ENCODE measurements at places on chromosomes 7 and 10. TPM values are rescaled to one million over a fixed set of nuclear protein-coding genes. Genes with fewer than 3 reads are reported as not detected.
A peak's percentile ranks its signal among the peaks of the same experiment; 100 is the strongest.

Gene MAPK8
- total RNA-seq = 35.7 TPM

Gene TAC1
- 0.62 TPM for total RNA-seq

DNA sequence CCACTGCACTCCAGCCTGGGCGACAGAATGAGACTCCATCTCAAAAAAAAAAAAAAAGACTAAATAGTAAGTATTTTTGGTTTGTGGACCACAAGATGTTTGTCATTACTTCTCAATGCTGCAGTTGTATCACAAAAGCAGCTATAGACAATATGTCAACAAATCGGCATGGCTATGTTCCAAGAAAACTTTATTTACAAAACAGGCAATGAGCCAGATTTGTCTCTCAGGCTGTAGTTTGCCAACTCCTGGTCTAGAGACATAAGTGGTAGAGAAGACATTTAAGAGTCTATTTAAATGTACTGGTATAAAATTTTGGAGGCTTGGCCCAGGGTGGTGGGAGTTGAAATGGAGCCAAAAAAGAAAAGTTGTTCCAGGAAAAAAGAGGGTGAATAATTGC is 185.8 kb downstream of the SORCS1 start:
- no peak for DNase-seq

DNA sequence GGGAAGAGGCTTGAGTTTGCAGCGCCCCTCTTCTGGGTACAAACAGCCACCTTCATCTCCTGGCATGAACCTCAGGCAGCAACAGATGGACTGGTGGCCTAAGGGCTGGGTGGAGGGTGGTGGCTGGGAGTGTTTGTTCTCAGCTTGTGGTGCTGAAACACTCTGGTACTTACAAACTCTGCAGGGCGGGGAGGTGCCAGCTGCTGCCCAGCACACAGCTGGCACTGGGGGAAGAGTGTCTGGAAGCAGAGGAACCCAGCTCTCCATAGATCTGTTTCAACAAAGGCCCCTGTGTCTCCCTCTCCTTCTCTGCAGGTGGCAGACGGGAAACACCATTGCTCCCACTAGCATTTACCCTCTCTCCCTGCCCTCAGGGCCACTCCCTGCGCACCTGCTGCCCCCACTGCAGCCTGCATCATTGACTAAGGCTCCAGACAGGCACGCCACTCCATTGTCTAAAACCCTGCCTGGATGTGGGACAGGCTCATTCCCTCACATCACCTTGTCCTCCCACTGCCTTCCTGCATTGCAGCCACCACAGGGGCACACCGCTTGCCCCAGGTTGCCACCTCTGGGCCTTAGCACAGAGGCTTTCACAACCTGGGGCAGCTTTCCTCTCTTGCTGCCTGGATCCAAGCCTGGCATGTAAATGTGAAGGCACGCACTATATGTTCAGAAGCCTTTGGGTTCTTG is 6.5 kb downstream of the ARHGAP22 start:
- no peak for DNase-seq

- DNase-seq = no peak
Observed at GRCh38 chr10:1778375-1778969, 41.1 kb upstream of the ADARB2 start.

- DNase-seq = no peak
Observed at GRCh38 chr10:94104316-94105000, 110.7 kb downstream of the PLCE1 start.

DNA sequence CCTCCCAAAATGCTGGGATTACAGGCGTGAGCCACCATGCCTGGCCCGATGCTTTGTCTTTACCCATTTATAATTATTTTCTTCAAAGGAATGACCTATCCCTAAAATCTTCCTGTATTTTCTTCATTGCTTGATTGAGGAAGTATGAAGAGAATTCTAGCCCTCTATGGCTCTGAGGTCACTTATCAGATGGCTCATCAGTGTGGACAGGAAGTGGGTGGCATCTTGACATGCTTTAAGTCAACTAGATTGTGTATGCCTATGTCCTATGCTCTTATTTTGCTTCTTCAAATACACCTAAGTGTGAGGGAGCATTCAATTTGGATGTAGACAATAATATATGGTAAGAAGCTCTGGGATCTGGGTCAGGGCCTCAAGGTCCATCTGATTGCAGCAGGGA is 1020.5 kb downstream of the LRMDA start:
- DNase-seq = no peak

Gene SPAG6
- 0.11 TPM for total RNA-seq

- no peak for DNase-seq
Observed at GRCh38 chr10:104406715-104407650, 53.4 kb downstream of the CFAP58 start.

Gene PGAM2
- total RNA-seq = not detected

GRCh38 chr7:79180533-79180932 is 272.9 kb downstream of the MAGI2 start:
- DNase-seq = no peak

- no peak for DNase-seq
Observed at GRCh38 chr10:77424257-77424656, 213.4 kb downstream of the KCNMA1 start.

DNA sequence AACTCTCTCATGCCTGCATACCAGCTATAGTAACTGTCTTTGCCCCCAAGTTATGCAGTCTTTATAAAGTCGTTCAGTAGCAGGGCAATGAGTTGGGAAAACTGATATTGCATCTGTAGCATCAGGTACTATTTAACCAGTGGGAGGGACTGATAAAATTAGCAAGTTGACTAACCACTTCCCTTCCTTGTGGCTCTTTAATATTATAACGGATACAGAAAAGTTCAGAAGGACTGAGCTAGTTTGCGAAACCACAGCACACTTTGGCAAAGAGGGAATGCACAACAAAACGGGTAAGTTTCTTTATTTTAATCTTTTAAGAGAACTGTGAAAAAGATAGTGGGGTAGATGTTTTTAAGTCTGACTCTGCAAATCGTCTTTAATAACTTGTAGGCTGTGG is 205.3 kb upstream of the HDAC9 start:
- DNase-seq = no peak

Gene CUEDC2
- 60.8 TPM for total RNA-seq

DNA sequence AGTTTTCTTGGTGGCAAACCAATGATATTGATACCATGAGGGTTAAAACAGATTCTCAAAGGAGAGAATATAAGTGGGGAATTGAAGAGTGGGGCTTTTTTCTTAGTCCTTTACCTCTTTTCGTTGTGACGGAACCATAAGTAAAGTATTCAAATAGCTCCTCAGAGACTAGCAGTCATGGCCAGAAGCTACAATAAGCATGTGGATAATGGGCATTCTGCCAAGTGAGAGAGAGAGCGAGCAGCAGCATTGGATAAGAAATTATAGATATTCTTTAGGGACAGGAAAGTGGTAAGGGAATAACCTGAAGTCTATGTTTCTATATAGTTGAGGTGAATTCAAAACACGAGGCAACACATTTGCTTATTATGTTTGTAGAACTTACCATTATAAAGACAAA is 235.1 kb downstream of the SEMA3E start:
- DNase-seq = no peak

- peak; percentile 78 for DNase-seq
Observed at GRCh38 chr10:44974628-44975430, 3.8 kb downstream of the DEPP1 start.

DNA sequence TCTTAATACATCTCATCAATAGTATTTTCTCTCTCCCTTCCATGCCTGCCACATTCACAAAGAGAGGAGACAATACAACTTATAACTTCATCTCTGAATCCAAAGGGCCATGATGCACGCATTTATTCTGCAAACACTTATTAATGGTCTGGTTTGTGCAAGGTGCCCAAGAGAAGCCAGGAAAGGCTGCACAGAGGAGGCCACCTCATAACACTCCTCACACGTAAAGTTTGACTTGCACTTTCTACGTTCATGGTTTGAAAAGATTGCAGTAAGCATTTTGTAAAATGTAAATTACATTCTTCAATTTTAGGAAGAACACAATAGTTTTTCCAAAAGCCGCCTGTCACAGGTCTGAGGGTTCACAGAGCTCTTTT is 1.2 kb upstream of the PALS2 start:
- peak; percentile 25 for DNase-seq
